ENCODE measurements at places on chromosomes 1 and 21.
A peak's percentile ranks its signal among the peaks of the same experiment; 100 is the strongest.

DNA sequence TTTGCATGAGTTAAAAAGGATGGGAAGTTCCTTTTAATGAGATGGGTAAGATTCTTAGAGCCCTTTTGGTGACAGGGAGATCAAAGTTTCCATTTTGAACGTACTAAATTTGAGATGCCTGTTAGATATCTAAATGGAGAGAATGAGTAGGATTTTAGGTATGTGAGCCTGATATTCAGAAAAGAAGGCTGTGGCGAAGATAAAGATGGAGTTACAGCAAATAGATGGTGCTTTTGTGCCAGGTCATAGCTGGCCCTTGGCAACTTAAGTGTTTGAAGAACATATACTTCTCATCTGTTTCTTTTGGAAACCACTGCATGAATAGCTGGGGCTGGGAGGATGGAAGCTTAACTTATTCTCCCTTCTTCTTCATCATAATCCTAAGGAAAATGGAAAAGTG is 282.5 kb downstream of the PTBP2 start:
- DNase-seq = peak; percentile 51

DNA sequence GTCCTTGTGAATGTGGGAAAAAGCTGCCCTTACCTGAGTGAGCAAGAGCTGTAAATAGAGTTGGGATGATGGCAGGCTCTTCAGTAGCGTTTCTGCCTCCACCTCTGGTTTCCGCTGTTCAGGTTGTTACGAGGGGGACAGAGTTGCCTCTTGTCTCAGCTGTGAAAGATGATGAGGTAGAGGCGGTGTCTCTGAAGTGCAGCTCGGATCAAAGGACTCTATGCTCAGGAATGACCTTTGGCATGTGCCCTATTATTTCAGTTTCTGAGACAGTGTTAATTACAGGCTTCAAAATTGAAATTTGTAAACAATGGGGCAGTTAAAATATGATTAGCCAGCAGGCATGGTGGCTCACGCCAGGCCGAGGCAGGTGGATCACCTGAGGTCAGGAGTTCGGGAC is 70.3 kb downstream of the VPS26C start:
- DNase-seq = no peak

DNA sequence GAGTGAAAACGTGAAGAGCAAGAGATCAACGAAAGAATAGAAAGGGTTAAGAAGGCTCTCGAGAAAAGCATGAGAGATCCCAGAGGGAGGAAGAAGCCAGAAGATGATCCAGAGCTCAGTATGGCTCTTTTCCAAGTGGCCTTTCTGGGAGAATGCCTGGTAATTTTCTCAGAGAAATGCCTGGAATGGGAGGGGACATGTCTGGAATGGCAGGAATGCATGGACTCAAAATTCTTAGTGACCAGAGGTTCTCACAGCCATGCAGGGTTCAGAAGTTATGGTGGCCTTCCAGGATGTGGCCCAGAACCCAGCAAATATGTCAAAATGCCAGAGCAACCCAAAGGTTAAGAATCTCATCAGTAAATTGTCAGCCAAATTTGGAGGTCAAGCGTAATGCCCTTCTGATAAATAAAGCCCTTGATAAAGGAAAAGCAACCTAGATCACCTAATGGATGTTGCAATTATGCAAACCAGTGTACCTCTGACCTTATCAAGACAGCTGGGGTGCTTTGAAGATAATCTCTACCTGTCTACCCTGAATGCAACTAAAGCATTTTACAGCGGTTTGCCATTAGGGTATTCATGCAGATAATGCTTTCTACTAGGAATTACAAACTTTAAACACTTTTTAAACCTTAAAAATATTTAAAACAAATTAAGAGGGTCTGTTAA is 53.1 kb downstream of the NBPF6 start:
- peak; percentile 58 for DNase-seq

- DNase-seq = no peak
These were observed 95.1 kb upstream of the BCAR3 start for GRCh38 chr1:93776728-93777127.

GRCh38 chr1:173870252-173871075 is 2.3 kb downstream of the ZBTB37 start:
- no peak for DNase-seq

- no peak for DNase-seq
These were observed 15.3 kb downstream of the SLC35F3 start for GRCh38 chr1:233919786-233920185.

GRCh38 chr1:81799939-81800694 is 617 bp upstream of the ADGRL2 start:
- DNase-seq = peak; percentile 66

DNA sequence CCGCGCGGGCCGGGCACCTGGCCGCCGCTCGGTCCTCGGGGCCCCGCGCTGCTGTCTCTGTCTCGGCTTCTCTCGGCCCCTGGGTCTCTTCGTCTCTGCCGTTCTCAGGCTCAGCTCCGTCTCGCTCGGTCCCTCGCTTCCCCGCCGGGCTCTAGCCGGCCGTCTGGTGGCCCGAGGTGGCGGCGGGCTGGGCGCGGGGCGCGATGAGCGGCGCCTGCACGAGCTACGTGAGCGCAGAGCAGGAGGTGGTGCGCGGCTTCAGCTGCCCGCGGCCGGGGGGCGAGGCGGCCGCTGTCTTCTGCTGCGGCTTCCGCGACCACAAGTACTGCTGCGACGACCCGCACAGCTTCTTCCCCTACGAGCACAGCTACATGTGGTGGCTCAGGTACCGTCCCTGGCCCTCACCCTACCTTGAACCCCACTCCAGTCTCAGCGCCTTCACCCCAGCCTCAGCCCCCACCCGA is 355 bp downstream of the SHISAL2A start:
- DNase-seq = no peak

DNA sequence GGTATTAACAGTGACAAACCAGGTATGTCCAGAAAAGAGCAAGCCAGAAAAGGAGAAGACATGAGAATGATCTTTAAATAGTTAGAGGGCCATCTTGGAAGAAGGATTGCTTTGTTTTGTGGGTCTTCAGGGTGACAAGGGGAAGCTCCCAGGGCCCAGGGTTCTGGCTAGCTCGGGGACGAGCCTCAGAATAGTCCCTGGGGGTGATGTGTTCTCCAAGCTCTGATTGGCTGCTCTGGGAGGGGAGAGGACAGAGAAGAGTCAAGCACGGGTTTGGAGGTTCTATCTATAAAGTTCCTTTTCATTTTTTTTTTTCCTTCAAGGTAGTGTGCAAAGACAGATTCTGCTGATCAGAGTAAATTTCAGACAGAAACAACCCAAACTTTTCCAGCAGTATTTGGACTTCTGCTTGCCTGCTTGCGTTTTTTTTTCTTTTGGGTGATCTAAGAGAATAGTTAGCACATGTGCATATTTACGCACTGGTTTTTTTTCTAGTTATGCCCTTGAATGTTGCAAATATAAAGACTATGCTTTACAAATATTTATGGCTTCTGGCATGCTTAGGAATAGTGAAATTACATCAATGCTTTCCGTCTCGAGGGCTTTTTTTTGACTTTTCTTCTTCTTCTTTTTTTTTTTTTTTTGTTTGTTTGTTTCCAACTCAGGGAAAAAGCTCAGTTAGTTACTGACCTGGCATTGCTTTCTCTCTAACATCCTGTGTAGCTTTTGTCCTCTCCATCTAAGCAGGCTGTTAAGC is 59.7 kb downstream of the ROR1 start:
- DNase-seq = no peak

- no peak for DNase-seq
These were observed 18.9 kb upstream of the SPATC1L start for GRCh38 chr21:46203203-46203600.

DNA sequence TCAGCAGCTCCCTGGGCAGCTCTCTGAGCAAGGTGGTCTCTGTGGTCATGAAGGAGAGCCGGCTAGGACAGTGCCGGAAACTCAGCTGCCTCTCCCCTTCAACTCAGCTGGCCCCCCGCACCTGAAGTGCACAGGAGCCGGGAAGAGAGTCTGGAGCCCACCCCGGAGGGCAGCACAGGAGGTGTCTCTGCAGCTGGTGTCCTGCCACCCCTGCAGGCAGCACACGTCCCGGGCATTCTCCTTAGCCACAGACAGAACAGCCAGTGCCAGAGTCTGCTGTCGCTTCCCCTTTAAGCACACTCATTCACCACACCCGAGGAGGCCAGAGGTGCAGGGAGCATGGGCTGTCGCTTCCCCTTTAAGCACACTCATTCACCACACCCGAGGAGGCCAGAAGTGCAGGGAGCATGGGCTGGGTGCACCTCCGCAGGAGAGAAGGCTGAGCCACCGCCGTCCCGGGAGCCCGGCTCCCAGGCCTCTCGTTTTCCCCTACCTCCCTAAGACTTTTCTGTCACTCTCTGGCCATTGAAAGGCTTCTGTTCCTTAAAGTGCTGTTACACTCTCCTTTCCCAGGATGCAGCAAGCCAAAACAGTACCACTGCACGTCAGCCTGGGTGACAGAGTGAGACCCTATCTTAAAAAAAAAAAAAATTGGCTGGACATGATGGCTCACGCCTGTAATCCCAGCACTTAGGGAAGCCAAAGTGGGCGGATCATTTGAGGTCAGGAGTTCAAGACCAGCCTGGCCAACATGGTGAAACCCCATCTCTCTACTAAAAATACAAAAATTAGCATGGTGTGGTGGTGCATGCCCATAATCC is 16.9 kb upstream of the SAMD11 start:
- peak; percentile 64 for DNase-seq

DNA sequence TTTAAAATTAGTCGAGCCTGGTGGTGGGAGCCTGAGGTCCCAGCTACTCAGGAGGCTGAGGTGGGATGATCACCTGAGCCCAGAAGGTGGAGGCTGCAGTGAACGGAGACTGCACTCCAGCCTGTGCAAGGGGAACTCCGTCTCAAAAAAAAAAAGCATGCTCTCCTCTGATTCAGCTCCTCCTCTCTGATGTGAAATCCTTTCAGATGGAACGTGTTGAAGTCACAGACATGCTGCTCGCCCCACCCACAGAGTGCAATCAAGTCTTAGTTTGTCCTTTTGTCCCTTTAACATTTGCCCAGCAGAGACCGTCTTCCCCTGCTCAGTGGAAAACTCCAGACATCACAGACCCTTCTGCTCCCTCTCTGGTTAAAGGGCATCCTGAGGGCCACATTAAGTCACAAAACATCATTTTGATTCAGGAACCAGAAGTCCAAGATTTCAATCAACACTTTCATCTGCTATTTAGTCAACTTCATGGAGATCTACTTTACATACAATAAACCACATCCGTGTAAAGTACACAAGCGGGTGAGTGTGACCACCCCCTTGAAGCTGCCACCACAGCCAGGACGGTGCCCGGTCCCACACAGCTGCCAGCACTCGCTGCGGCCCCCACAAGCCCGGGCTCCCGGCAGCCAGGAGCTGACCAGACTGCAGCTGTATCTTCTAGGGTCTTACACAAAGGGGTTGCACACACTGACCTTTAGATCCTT is 18.9 kb upstream of the RNF223 start:
- no peak for DNase-seq

DNA sequence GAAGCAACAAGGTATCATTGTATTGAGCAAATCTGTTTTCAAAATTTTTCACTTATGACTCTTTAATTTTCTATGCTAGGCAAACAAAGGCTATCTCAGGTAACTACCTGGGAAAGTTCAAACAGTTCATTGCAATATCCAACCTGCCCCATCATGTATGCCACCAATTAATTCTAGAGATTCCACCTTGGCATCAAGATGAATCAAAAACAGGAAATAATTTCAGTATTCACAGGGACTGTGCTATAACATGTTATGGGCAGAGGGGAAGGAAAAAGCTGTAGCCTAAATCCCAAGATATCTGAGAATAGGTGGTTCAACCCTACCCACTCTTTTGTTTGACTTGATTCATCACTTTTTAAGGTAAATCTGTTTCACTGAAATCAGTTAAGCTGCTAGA is 67.5 kb upstream of the SH3GLB1 start:
- DNase-seq = no peak

DNA sequence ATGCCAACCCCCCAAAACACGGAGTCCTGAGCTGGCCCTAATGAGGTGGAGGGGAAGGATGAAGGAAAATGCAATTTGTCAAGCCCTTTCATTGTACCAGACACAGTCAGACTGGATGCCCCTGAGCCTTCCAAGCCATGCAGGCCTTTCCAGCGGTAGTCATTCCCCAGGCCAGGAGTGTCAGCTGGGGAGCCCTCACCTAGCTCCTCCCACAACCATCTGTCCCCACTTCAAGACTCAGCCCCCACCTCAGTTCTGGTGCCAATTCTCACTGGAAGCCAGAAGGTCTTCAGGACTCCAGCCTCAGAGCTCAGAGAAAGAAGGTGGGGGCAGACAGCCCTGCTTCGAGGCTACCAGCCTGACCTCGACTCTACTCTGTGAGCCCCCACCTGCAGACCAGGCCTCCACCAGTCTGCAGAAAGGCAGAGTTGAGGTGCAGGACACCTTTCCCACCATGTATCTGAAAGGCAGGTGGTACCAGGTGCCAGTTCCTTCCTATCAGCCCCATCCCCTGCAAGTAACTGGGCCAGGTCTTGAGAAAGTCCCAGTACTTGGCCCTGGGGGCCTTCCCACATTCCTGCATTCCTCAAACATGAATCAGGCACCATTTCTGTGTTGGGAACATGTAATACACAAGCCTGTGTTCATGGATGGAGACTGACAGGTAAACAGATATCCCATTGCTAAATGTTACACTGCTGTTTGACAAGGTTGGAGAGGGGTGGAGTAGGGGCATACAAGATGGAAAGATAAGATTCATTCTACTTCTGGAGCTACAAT is 180.6 kb upstream of the EDN2 start:
- DNase-seq = peak; percentile 81

Data from IMR-90 (cell line).